NCI-H1417 (cell line): ENCODE measurements at places on chromosomes 16 and 17.

DNA sequence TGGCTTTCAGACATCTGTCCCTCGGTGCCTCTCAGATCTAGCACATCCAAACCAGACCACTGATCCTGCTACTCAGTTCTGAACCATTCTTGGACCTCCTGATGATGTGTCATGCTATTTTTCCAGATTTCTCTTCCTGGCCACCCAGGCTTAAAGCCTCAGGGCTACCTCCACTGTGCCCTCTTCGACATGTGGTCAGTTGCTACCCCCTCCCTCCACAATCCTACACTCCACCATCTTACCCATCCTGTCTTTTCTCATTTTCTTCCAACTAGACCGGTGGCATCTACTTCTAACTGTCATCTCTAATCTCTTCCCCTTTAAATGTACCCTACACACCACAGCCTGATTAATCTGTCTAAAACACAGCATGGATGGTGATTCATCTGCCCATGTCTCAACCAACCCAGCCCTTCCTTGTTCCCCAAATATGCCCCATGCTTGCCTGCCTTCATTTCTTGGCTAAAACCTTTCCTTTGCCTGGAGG is 478.6 kb downstream of the SLC39A11 start:
- no peak for DNase-seq

GRCh38 chr16:52742608-52743170 is 195.7 kb upstream of the TOX3 start:
- no peak for DNase-seq

- peak; percentile 62 for DNase-seq
These were observed 21.1 kb upstream of the TMC5 start for GRCh38 chr16:19396555-19397011.

GRCh38 chr17:77316191-77316641 is 175.4 kb downstream of the SEC14L1 start:
- DNase-seq = no peak

GRCh38 chr17:7285679-7286078 is 4.2 kb downstream of the SLC2A4 start:
- no peak for DNase-seq

GRCh38 chr16:75265911-75266701 is 14.7 kb upstream of the BCAR1 start:
- peak; percentile 53 for DNase-seq

- DNase-seq = peak; percentile 54
These were observed 59.8 kb downstream of the BMERB1 start for GRCh38 chr16:15494236-15494635.

DNA sequence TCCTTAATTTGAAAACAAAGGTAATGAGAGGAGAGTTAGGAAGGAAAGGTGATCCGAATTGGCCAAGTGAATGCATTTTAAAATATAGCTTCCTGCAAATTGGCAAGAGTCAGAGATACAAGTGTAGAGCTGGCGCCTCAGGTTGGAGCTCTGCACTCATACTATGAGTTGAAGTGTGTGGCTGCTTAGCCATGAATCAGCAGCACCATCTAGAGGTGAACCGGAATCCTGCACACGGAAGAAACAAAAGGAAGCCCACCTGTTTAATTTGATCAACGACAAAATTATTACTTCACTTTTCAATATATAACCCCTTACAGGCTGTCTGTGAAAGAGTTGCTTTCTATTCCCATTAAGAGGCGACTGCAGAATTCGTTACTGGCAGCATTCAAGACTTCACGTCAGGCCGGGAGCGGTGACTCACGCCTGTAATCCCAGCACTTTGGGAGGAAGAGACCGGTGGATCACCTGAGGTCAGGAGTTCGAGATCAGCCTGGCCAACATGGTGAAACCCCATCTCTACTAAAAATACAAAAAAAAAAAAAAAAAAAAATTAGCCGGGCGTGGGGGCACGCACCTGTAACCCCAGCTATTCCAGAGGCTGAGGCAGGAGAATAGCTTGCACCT is 1253.7 kb upstream of the CDH8 start:
- DNase-seq = peak; percentile 6

GRCh38 chr16:78505544-78506366 is 406.3 kb downstream of the WWOX start:
- DNase-seq = no peak

- DNase-seq = no peak
These were observed 128.9 kb upstream of the GOT2 start for GRCh38 chr16:58863042-58863441.

- DNase-seq = no peak
These were observed 109.1 kb upstream of the CRHR1 start for GRCh38 chr17:45675012-45675411.

GRCh38 chr16:76787394-76787793 is 403.6 kb upstream of the MON1B start:
- no peak for DNase-seq

GRCh38 chr17:6402258-6402657 is 32.7 kb downstream of the AIPL1 start:
- no peak for DNase-seq

DNA sequence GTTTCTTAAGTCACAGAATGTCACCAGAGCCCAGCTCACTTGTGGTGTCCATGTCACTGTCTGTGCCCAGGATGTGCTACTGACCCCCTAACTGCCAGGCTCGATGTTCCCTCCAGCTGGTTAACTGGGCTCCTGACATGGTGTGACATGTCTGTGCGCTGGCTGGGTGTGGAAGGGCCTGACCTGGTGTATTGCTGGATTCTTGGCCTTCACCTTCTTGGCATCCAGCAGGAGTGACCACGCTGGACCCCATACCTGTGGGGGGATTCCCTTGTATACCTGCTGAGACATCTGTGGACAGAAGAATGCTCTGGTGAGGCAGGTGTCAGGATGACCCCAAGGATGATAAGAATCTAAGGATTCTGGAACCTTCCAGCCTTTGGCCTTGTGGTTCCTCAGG is 1690.1 kb downstream of the TP53TG3F start:
- no peak for DNase-seq

DNA sequence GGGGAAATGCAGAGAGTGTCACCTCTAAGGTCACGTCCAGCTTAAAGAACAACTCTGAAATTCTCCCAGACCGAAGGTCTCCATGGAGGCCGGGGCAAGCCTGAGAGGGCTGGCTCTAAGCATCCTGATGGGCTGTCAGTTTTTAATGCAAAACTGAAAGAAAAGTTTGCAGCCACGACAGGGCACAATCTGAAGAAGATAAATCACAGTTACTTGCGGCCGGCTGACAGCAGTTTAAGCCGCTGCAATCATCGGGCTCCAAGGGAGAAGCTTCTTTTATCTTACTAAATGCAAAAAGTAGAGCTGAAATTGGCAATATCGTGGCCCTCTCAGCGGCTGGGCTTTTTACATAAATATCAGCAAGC is 168.8 kb downstream of the CYLD start:
- DNase-seq = no peak

- no peak for DNase-seq
These were observed 7.1 kb downstream of the TMEM97 start for GRCh38 chr17:28326114-28326513.

GRCh38 chr16:4826526-4826925 is 20.6 kb downstream of the GLYR1 start:
- DNase-seq = no peak

GRCh38 chr16:4922721-4923342 is 14.1 kb downstream of the PPL start:
- no peak for DNase-seq

GRCh38 chr16:22397464-22397863 is 23.0 kb upstream of the CDR2 start:
- DNase-seq = no peak

- no peak for DNase-seq
These were observed 293.4 kb downstream of the XYLT1 start for GRCh38 chr16:17177242-17177958.

- no peak for DNase-seq
These were observed 2.5 kb downstream of the TUBB3 start for GRCh38 chr16:89925596-89926079.

- no peak for DNase-seq
These were observed 68.4 kb downstream of the NOG start for GRCh38 chr17:56661906-56662305.

DNA sequence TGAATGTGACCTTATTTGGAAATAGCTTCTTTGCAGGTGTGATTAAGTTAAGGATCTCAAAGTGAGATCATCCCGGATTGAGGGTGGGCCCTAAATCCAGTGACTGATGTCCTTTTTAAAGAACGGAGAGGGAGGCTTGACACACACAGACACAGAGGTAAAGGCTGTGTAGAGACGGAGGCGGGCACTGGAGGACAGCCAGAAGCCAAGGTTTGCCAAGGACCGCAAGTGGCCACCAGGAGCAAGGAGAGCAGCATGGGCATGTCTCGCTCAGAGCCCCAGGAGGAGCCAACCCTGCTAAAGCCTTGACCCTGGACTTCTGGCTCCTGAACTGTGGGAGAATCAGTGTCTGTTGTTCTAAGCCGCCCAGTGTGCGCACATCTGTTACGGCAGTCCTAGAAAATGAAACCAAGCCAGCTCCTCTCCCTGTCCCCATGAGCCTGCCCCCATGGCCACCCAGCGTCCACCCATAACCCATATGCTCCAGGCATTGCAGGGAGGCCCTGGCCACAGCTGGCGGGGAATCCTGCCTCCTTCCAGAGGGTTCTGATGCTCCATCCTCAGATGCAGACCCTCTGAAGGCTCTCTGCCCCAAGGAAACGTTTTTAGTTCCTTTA is 15.2 kb downstream of the CNGB1 start:
- DNase-seq = no peak

DNA sequence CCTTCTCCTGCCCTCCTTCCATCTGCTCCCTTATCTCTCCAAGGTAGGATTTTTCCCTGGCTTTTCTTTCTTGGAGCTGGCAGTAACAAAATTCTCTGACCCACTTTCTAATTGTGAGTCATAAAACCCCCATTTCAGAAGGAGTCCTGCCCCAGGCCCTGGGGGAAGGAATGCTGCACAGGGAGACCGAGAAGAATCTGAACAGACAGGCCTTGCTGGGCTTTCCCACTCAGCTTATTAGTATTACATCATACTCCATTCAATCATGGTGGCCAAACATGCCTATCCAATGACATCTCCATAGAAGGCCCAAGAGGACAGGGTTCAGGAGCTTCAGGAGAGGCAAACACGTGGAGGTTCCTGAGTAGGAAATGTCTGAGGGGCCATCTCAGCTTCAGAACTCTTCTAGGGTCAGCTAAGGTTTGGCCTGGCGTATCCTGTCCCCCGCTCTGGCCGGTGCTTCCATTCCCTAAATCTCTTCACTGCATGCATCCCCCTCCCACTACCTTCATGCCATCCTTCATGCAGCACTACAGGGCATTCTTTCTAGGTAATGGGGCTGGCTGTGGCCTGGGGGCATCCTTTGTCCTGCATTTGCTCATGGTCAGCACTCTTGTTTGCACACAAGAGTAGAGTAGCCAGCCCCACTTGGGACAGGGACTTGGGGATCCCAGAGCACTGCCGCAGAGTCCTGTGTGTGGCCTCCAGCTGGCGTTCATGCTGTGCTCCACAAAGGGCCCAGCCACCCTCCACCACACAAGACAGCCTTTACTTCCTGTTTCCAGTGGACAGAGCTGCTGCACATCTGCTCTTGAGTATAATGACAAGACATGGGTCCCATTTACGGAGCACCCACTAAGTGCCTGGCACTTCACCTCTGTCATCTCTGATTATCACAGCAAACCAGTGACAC is 8.2 kb downstream of the SLC6A2 start:
- DNase-seq = no peak

DNA sequence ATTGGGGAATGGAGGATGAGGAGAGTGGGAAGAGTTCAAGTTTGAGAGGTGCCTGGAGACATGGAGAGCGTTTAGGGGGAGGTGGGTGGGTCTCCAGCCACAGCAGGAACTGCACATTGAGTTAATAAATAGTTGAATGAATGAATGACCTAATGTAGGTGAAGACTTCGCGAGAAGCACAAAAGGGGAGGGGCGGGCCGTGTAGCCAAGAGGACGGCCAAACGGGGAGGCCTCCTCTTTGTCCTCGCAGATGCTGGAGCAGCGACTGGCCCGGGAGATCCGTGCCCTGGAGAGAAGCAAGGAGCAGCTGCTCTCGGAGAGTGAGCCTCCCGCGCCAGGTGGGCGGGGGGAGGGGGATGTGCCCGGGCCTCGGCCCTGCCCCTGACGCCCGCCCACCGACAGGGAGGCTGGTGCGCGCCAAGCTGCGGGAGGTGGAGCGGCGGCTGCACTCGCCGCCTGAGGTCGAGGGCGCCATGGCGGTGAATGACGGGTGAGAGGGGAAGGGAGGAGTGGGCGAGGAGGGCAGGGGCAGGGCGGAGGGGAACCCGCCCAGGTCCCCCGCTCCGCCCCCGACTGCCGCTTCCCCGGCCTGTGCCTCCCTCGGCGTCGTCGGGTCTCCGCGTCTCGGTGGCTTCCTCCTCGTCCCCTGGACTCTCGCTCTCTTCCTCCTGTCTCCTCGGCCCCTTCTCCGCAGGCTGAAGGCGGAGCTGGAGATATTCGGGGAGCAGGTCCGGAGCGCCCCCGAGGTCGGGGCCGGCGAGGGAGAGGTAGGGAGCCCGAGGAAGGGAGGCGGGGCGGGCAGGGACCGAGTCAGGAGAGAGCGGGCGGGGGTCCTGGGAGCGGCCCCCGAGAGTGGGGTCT is 12.9 kb downstream of the SYCE1L start:
- peak; percentile 94 for DNase-seq

DNA sequence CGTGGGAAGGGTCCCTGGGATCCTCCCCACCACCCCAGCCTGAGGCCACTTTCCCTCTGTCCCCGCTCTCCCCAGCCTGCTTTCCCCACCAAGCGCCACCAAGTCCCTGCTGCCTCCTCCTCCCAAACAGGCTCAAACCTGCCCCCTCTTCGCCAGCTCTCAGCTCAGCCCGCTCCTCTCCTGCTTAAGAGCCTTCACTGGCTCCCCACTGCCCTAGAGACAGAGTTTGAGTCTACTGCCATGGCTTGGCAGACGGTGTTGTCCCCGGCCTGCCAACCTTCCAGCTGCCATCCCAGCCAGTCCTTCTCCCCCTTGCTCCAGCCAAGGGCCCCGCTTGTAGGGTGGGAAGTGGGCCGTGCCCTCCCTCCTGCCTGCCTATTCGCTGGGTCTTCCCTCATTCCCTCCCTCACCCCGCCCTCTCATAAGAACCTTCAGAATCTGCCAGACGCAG is 11.1 kb downstream of the IL4R start:
- DNase-seq = no peak

DNA sequence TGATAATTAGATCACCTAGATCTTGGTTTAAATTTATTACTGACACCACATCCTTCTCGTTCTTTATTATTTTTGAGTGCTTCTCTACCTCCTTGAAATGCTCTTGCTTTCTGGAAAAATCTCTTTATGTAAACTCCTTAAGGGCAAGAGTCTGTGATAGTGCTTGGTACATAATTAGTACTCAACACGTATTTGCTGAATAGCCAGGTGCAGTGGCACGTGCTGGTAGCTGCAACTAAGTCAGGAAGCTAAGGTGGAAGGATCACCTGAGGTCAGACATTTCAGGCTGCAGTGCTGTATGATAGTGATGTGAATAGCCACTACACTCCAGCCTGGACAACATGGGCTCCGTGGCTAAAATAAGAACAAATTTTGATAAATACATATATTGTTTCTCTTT is 63.0 kb downstream of the PPM1E start:
- DNase-seq = no peak

DNA sequence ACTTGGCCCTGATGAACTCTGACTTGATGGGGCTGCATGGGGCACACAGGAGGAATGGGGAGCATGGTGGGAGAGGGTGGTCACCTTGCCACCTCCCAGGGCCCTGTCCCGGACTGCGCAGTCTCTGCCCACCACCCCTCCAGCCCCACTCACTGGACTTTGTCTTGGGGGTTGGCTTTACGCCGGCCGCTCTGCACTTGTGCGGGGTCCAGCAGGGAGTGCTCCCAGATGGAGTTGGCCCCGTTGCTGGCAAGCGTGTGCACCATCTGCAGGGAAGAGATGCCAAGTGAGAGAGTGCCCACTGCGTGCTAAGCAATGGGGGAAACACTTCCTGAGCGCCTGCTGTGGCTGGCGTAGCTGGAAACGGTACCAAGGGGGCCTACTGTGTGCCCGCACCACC is 6.7 kb downstream of the GIT1 start:
- DNase-seq = no peak

GRCh38 chr17:77363821-77364361 is 223.1 kb downstream of the SEC14L1 start:
- no peak for DNase-seq
